Brain microvascular endothelial cell (primary cell): ENCODE measurements at places on chromosomes 11 and 22.
A peak's percentile ranks its signal among the peaks of the same experiment; 100 is the strongest.

DNA sequence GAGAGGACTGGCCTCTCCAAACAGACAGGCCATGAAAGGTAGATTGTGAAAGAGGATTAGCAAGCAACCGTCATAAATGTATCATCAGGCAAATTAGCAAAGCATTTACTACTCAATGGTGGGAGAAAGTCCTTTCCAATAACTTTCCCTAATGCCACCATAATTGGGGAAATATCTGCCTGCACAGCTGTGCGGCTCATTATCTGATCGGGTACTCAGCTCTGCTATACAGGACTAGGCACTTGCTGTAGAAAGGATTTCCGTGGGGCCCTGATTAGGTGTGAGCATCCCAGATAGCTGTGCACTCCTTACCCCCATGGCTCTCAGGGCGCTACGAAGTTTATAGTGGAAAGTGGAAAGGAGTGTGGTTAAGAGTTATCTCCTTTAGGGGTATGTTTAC, 309.7 kb upstream of the PLET1 start:
- DNase-seq, result no peak

DNA sequence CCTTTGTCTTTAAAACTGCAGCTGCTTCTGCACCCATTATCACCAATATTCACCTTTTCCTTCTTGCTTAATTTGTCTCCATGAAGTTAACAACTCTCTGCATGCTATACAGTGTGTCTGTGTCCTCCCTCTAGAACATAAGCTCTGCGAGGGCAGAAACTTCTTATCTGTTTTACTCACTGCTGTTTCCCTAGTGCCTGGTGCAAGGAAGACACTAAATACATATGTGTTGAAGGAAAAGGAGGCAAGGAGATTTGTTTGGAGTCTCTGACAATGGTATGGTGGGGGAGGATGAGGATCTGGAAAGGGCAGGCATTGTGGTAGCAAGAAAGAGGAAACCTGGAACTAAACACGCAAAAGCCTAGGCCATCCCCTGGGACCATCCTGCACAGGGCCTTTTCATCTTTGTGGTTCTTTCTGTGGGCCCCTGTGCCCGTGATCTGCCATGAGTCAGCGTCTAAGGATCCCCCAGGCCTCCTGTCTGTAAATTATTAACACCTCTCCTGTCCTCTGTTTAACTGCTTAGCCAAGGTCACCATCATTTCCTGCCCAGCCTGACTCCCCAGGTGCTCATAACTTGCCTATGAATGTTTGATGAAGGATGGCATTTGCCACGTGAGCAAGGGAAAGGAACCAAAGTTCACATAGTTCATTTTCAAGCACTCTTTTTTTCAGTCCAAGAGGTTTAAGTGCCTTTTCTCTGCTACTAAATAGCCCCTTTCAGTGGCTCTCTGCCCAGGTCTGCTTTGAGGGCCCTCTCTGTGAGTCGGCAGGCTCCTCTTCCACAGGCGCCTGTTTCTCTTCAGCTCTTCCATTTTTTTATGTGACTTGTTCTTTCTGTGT, 131.1 kb downstream of the RASSF10 start:
- DNase-seq, result peak; percentile 32

DNA sequence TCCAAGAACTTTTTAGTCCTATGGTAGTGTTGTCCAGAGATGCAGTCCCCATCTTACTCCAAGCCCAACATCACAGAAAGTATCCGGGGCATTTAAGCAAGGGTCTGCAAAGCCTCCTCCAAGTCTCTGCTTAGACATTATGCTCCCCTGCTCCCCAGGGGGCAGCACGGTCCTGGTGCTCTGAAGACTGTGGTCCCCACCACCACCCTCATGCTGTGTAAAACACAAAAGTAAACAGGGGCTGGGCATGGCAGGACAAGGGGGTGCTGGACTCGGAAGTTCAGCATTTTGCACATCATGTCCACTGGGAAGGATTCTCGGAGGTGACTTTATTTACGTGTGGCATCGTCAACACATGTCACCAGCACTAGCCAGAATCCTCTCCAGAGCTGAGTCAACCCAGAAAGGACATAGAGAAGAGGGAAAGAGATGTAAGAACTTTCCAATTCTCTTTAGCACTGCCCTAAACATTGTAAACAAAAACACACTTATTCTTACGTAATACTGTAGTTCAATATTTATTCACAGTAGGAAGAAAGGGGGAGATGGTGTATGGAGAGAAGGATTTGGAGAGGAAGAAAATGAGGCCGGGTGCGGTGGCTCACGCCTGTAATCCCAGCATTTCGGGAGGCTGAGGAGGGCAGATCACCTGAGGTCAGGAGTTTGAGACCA, 37.7 kb downstream of the TCIRG1 start:
- no peak for DNase-seq

- DNase-seq, result no peak
These were observed 8.6 kb downstream of the AIP start for GRCh38 chr11:67491276-67492068.

DNA sequence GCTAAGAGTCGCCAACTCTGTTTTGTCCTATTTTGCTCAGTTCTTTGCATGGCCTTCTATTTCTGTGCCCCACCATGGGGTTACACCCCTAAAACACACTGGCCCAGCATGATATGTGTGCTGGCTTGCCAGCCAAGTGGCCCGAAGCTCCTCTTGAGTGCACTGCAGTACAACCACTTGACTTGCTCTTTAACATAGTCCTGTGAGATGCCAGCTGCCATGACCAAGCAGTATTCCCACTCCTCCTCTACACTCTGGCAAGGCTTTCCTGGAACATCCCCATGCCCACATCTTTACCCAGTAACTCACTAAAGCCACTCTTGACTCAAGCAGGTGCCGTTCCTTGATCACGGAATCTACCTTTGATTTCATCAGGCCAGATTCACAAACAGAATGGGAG, 102.9 kb upstream of the GAL start:
- no peak for DNase-seq

DNA sequence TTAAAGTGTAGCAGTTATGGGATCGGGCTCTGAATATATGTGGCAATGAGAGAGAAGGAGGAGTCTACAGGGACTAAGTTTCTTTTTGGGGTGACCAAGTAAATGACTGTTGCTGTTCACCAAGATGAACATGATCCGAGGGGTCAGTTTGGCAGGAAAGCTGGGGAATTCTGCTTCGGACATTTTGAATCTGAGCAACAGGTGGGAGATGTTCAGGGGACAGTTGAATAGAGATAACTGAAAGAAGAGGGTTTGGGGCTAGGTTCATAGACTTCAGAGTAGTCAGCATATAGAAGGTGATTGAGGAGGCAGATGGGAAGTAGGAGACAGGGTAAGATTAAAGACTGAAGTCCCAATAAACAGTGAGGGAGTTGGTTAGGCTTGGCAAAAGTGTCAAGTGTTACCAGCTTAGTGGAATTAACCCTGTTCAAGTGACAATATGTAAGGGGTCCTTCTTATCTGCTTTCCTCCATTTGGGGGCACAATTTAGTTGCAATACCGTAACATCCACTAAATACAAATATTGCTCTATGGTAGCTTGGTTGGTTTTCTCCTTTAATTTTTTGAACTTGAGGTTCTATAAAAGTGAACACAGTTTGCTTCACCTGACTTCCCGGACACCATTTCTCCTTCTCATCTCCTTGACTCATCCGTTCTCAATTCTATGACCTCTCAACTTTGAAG, 2.9 kb upstream of the ENTHD1 start:
- DNase-seq, result no peak

DNA sequence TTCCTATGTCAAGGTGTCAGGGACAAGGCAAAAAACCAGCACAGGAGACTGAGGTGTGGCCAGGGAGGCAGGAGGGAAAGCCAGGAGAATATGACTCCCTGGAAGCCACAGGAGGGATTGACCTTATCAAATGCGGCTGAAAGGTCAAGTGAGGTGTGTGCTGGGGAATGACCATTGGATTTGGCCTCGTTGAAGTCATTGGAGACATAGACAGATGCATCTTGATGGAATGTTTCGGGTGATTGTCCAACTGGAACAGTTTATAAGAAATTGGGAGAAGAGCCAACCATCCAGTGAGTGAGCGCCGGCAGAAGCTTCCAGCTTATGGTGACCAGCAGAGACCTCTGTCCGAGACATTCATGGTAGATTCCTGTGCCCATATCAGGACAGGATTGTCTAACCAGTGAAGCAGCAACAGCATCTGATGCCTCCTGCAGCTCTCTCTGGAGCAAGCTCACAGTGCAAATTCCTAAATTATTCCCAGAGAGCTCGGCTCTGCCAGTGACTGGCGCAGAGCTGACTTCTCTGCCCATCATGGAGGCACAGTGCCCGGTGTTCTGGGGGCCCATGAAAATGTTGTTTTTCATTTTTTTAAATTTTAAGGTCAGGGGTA, 95.4 kb downstream of the MYO18B start:
- DNase-seq, result no peak

- DNase-seq, result no peak
These were observed 684 bp downstream of the TNFRSF13C start for GRCh38 chr22:41925783-41926460.

- no peak for DNase-seq
These were observed at the start of gene CABP7 for GRCh38 chr22:29719899-29720645. TSS of gene CABP7 (plus strand) at chr22:29720003. CDS start at chr22:29720425, 422 bp downstream.

DNA sequence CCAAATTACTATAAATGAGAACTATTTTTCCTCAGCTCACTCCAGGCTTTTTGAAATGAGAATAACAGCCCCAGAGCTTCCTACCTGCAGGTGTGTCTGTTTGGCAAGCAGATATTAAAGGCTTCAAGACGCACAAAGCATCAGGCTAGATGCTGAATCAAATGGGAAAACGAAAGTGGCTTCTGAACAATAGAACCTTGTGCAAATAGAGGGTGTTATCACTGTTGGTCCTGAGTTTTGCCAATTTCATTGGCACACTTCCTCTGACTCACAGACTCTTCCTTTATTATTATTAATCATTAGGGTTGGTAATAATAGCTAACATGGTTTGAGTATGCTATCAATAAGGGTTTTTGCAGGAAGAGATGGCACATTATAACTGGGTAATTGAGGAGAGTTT, 13.4 kb downstream of the SYT13 start:
- no peak for DNase-seq

- DNase-seq, result peak; percentile 29
These were observed 18.1 kb upstream of the SCGB1A1 start for GRCh38 chr11:62400760-62401159.

GRCh38 chr22:39511226-39511625, 9.1 kb upstream of the ATF4 start:
- DNase-seq, result no peak

DNA sequence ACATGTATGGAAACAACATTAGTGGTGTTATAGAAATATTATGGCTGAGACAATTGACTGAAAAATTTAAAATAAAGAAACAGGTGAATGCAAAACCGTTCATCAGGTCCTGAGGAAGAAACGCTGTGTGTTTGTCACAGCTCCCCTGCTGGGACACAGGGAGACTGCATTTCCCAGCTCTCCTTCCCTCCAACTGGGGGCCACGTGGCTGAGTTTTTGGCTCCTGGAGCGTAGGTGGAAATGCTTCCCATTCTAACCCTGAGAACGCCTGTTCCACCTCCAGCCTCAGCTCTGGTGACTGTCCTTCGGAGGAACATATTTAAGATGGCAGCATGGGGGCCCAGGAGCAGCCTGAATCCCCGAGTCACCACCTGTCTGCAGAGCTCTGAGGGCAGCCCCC, 398.6 kb downstream of the BRD1 start:
- DNase-seq, result no peak

- no peak for DNase-seq
These were observed 210.3 kb downstream of the DDX10 start for GRCh38 chr11:108875134-108875533.

GRCh38 chr11:116172851-116173250, 599.9 kb downstream of the BUD13 start:
- DNase-seq, result no peak

GRCh38 chr11:133238027-133238426, 294.3 kb downstream of the OPCML start:
- DNase-seq, result no peak

- DNase-seq, result no peak
These were observed 75.7 kb upstream of the MYO18B start for GRCh38 chr22:25666308-25666707.

- no peak for DNase-seq
These were observed 15.4 kb downstream of the PHLDA2 start for GRCh38 chr11:2913776-2914175.

DNA sequence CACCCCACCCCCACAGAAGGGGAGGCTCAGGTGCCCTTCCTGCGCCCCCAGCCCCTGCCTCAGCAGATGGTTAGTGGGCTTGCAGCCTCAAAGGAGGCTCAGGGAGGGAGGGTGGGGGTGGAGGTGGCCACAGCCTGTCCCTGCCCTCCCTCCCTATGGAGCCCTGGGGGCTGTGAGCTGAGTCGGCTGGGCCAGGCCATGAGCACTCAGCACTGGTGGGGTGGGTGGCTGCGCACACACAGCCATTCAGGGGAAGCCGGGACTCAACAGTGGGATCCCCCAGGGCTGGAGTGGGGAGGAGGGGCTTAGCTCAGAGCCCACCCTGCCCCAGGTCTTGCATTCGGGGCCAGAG, 50.2 kb downstream of the FLRT1 start:
- no peak for DNase-seq

GRCh38 chr11:4926608-4927007, 2.5 kb upstream of the OR51G1 start:
- peak; percentile 16 for DNase-seq

GRCh38 chr11:46253258-46254132, 24.0 kb upstream of the CREB3L1 start:
- peak; percentile 47 for DNase-seq

GRCh38 chr11:35629914-35630313, 11.7 kb downstream of the FJX1 start:
- peak; percentile 99 for DNase-seq

GRCh38 chr11:67268081-67268961, 2.0 kb downstream of the GRK2 start:
- DNase-seq, result no peak

DNA sequence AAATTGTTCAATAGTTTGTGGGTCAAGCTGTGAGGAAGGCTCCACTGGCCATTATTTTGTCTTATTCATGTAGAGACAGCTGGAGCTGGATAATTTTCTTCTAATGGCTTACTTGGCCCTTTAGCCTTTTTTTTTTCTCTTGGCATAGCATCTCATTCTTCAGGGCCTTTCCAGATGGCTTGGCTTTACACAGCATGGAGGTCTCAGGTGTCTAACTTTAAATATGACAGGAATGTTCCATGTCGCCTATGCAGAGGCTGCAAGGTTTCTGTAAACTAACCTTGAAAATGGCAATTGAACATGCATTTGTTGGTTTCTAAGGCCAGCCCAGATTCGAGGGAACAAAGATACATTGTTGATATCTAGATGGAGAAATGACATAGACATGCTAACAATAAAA, 247.9 kb upstream of the CNTN5 start:
- DNase-seq, result no peak

- DNase-seq, result peak; percentile 78
These were observed 11.0 kb upstream of the PTPN5 start for GRCh38 chr11:18802381-18803257.

GRCh38 chr11:57135020-57135751, 46.6 kb upstream of the LRRC55 start:
- no peak for DNase-seq
